ENCODE measurements at places on chromosomes 2 and 18.

DNA sequence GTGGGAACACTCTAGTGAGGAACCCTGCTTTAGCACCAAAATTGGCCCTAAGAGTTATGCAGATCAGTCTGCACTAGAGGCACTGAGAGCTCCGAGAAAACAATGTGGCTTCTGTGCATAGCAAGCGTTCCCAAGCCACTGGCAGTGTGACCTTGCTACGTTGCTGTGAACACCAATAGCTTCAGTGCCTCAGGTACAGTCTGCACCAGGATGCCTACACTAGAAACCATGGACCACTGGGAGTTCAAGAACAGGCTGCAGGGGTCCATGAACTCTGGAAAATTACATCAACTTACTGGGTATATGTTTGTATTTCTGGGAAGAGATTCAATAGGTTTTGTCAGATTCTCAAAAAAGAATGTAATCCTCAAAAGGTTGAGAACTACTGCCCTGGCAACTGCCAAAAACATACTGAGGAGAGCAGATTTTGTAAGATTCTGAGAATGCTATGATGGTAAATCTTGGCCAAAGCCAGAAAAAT is 18.3 kb upstream of the SP3 start:
- DNase-seq = no peak

- DNase-seq = no peak
Measured at GRCh38 chr2:41329040-41329439, 718.8 kb upstream of the PKDCC start.

DNA sequence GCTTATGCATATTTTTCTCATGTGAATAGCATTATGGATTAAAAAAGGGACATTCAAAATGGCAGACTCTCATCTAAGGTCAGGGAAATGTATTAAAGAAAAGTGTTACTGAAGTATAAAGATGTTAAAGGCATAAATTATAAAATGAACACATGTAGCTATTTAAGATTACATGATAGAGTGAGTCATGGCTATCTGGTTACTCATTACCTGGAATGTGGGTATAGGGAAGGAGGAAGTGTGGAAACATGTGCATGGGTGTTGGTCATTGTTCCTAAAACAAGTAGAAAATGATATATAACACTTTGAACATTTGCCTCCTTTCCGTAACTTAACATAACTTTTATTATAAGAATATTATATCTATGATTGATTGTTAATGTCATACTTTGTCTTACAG is 66.4 kb downstream of the MYO1B start:
- DNase-seq = peak; percentile 61

GRCh38 chr2:152930501-152930900 is 212.1 kb downstream of the ARL6IP6 start:
- no peak for DNase-seq

DNA sequence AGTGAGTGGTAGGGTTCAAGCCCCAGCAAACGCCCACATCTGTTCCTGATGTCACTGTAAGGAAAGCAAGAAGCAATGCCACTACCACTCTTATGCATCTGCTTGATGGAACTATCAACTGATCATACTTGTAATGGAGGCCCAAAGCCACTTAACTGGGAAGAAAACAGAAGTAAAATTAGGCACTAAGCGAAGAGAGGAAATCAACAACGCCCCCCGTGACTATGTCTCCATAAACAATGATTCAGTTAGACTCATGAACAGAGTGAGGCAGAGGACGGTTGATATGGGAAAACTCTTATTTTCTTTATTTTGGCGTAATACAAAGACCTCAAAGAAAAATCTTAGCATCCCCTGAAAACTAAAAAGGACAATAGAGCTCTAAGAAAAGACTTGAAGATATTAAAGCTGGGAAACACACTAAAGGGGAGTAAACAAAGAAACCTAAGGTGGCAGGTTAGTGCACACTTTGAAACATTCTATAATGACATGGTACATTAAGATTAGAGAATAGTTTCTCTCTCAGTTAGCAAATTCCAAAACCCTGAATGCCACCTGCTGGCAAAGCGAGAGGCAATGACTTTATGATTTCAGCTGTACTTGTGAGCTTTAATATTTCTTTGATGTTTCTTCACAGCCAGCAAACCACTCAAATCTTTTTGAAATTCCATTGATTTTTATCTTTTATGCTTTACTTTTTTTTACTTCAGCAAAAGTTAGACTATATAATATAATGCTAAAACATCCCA is 86.5 kb downstream of the LRP2 start:
- DNase-seq = no peak

- DNase-seq = no peak
Measured at GRCh38 chr2:189608170-189608569, 27.6 kb upstream of the SLC40A1 start.

DNA sequence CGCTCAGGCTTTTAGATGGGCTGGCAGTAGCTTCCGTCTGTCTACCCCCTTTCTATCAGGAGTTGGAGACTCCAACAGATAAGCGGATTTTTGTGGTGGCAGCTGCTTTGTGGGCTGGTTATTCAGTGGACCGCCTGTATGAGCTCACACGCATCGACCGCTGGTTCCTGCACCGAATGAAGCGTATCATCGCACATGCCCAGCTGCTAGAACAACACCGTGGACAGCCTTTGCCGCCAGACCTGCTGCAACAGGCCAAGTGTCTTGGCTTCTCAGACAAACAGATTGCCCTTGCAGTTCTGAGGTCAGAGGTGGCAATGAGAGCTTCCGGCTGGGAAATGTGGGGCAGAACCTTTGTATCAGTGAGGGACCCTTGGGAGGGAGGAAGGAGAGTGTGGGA is 14.8 kb downstream of the CAD start:
- no peak for DNase-seq

DNA sequence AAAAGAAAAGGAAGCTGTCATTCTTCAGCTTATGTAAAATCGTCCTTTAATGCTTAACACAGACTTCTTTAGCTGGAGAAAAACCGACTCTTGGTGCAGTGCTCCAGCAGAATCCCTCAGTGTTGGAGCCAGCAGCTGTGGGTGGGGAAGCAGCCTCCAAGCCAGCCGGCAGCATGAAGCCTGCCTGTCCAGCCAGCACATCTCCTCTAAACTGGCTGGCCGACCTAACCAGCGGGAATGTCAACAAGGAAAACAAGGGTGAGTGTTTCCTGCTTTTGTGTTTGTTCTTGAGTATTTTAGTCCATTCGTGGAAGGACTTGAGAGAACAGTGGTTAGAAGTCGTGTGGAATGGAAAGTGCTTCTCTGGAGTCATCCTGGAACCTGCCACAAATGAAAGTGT is 38.9 kb downstream of the KDM3A start:
- no peak for DNase-seq

- DNase-seq = no peak
Measured at GRCh38 chr18:59918997-59919396, 19.2 kb downstream of the PMAIP1 start.

DNA sequence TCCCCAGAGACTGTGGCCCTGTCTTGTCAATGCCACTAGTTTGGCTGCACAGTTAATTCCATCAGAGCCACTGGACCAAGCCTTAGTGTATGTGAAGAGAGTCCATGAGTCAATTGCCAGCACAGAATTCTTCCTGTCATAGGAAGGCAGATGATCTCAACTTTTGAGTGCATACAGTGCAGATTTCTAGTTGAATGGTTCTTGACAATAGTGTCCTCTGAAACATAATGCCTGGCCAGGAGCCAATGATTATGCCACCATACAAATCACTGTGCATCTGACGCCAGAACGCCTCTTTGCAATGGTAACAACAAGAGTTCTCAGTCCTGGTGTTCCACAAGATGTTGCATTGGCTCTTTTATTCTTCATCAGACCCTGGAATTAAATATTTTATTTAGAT is 7.1 kb downstream of the NEUROD1 start:
- no peak for DNase-seq

- no peak for DNase-seq
Measured at GRCh38 chr2:151902829-151903228, 74.6 kb upstream of the ARL5A start.

GRCh38 chr2:96185516-96185915 is 23.1 kb downstream of the STARD7 start:
- DNase-seq = no peak

All from AG08395 (cell line).